ENCODE measurements at places on chromosomes 1 and 21.

GRCh38 chr21:20703112-20703767 lies 295.0 kb upstream of the NCAM2 start:
- DNase-seq, result no peak

GRCh38 chr21:28142697-28143096 lies 850.0 kb downstream of the LTN1 start:
- peak; percentile 78 for DNase-seq

- DNase-seq, result peak; percentile 38
Measured at GRCh38 chr1:203592156-203592555, 34.5 kb upstream of the ATP2B4 start.

DNA sequence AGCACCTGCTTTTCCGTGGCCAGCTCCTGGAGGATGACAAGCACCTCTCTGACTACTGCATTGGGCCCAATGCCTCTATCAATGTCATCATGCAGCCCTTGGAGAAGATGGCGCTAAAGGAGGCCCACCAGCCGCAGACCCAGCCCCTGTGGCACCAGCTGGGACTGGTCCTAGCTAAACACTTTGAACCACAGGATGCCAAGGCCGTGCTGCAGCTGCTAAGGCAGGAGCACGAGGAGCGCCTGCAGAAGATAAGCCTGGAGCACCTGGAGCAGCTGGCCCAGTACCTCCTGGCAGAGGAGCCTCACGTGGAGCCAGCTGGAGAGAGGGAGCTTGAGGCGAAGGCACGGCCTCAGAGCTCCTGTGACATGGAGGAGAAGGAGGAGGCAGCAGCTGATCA lies 413 bp downstream of the UBL4B start:
- DNase-seq, result no peak

- DNase-seq, result no peak
Measured at GRCh38 chr1:23367451-23367790, 2.2 kb downstream of the ZNF436 start.

- DNase-seq, result no peak
Measured at GRCh38 chr1:116950517-116951199, 40.9 kb downstream of the PTGFRN start.

DNA sequence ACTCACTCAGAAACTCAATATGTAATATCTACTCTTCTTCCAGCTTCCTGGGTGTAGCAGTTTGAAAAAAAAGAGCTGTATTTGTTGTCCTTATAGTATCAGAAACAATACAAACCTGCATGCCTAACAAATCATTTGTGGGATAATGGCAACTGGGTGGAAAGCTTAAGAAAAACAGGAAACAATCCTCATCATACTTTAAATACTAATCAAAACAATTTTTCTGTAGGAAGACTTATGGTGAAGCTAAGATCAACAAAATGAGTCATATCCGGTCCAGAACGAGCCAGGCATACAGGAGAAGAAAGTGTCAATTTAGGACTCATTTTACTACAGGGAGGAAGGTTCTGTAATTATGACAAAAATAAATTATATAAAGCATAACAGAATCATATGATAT lies 181.8 kb upstream of the ADGRL4 start:
- peak; percentile 13 for DNase-seq

DNA sequence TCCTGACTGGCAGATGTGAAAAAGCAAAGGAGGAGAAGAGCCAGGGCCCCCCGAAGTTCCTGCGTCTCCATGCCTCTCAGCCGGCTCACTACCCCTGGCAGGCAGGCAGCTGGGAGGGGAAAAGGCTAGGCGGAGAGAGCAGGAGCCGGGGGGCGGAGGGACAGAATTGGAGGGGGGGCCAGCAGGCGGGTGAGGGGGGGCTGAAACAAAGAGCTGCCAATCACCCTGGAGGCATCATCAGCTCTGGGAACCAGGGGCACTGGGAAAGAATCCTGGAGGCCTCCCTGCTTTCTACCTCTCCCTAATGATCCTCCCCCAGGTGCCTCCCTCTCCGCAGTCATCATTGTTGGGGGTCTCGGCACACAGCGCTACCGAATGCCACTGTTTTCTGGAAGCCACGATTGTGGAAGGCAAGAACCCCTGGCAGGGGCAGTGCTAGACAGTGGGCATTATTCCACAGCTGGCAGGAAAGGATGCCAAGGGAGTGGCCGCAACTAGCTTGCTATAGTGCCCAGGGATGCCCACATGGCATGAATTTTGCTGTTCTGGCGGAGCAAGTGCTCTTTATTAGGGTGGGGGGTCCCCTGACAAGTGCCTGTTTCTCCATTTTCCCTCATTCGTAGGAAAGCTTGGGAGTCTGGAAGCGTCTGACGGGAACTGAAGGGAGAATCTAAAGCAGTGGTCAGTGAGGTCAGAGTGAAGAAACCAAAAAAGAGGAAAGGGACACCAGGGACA lies at the start of gene THBS3:
Gene THBS3, minus strand, starts transcription at position 92 of the 735 bp plus-strand sequence. Its CDS starts 21 bp downstream, at position 71.
- peak; percentile 57 for DNase-seq

DNA sequence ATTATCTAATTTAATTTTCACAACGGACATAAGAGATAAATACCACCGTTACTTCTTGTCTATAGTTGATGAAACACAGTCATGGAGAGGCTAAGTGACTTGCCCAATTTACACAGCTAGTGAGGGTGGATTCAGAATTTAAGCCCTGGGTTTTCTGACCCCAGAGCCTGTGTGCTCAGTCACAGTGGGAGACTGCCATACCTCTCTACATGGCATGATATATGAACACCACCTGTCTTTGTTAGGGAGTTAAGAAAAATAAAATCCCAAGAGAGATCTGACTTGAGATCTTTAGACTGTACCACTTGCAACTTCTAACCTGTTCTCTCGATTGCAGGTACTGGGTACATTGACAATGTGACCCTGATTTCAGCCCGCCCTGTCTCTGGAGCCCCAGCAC lies 40.3 kb downstream of the LAMC2 start:
- no peak for DNase-seq

DNA sequence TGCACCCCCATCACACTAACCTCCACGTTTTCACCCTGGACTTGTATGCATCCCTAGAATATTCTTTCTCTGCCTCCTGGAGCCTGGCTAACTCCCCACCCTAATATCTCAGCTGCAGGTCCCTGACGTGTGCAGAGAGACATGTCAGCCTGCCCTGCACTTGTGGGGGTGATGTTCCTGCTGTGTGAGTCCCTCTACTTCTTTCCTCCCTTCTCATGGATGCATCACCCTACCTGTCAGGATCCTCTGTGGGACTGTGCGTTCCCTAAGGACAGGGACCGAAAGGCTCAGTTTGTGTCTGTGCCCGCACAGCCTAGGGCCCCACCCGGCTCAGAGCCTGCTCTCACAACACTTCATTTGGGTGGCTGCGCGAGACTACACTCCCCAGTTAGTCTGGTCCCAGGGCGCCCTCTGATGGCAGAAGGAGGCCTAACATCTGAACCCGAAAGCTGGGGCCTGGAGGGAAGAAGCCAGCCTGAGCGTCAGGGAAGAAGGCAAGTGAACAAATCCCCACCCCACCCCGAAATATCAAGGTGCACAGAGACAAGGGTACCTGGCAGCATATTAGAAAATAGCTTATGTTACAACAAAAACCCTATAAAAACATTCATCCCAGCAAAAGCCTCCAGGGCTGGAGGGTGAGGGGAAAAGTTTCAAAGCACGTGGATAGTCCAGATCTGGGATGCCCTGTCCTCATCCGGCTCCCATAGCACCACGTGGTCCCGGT lies 3.7 kb downstream of the CD52 start:
- DNase-seq, result peak; percentile 83

GRCh38 chr1:28249013-28249865 lies 10.1 kb upstream of the SESN2 start:
- peak; percentile 84 for DNase-seq

DNA sequence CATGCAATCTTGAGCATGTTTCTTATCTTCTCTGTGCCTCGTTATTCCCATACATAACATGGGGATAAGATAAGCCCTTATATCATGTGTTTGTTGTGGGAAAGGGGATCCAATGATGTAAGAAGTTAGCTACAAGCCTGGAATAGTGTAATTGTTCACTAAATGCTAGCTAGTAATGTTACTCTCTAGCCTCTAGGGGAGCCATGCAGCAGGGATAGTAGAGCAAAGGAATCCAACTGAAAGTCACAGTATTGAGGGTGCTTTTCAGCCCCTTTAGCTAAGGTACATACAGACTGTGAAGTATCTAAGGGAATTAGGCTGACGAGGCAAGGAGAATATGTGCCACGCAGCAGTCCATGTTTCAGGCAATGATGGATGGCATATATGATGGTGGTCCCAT lies 46.9 kb downstream of the IL23R start:
- DNase-seq, result peak; percentile 6

- DNase-seq, result peak; percentile 86
Measured at GRCh38 chr1:10378081-10378841, 20.6 kb upstream of the PGD start.

DNA sequence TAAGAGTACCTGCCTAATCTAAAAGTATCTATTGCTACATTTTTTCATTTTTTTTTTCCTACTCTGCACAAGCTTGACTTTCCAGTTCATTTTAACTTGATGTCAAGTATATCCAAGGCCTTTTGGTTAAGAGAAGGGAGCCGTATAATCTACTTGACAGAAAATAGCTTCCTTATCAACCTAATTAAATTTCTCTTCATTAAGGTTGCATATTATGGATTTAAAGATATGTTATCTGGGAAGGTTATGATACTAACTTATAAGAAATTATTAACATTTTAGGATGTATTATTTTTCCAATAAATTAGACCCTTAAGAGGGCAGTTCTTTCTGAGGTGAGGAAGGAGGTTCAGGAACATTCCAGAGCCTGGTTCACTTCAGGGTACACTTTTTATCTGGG lies 83.1 kb upstream of the SGIP1 start:
- DNase-seq, result no peak

DNA sequence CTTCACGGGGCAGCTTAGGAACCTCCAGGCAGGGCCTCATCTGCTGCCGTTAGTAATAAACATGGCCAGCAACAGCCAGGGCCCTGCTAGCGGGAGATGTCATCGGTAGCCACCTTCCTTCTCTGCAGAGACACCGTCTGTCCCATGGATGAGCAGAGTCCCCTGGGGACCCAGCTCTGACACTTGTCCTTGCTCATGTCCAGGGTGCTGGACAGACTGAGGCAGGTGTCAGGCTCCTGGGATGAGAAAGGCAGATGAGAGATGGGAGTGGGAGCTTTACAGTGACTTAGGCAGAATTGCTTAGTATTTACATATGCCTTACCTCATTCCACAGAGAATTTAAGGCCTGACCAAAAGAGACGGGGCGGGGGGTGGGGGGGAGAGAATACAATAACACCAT lies 25.0 kb downstream of the CAPN2 start:
- DNase-seq, result no peak

- no peak for DNase-seq
Measured at GRCh38 chr21:38307771-38308531, 51.2 kb downstream of the KCNJ15 start.

GRCh38 chr1:62735491-62736171 lies 47.4 kb upstream of the DOCK7 start:
- DNase-seq, result peak; percentile 84

DNA sequence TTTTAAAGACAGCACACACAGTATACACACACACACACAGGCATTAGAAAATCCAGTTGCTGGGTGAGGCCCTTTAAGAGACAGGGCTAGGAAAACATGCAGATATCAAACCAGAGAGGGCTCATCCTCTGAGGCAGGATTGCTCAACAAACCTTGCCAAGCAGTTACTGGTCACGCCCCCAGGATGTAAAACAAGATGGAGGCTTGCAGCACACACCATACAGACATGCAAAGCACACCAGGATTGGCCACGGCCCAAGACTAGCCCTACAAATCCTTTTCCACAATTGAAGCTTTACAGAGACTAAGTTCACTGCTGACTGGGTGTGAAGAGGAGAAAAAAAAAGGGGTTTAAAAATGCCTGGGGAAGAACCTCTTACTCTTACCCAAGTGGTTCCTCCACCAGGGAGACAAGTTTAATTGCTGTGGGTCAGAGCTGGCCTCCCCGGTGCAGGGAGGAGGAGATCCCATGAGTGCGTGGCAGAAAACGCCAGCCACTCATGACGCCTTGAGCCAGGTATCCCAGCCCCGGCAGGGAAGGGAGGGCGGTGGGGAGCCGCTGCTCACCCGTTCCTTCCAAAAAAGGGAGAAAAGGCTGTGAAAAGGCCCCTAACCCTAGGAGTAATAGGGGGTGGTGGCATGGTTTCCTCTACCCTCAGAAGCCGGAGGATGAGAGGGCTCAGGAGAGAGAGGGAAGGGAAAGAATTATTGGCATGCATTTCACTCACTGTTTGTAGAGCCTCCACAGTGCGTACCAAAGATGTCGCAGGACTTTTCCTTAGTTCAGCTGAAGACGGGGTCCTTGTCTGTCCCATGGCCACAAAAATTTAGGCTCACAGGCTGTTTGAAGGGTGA lies 594.6 kb upstream of the ZP4 start:
- peak; percentile 86 for DNase-seq

- DNase-seq, result no peak
Measured at GRCh38 chr1:8473891-8474300, 156.0 kb downstream of the SLC45A1 start.

DNA sequence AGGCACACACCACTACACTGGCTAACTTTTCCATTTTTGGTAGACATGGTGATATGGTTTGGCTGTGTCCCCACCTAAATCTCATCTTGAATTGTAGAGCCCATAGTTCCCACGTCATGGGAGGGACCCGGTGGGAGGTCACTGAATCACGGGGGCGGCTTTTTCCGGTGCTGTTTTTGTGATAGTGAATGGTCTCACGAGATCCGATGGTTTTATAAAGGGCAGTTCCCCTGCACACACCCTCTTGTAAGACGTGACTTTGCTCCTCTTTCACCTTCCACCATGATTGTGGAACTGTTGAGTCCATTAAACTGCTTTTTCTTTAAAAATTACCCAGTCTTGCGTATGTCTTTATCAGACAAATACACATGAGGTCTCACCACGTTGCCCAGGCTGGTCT lies 1.3 kb upstream of the FTCD start:
- no peak for DNase-seq

DNA sequence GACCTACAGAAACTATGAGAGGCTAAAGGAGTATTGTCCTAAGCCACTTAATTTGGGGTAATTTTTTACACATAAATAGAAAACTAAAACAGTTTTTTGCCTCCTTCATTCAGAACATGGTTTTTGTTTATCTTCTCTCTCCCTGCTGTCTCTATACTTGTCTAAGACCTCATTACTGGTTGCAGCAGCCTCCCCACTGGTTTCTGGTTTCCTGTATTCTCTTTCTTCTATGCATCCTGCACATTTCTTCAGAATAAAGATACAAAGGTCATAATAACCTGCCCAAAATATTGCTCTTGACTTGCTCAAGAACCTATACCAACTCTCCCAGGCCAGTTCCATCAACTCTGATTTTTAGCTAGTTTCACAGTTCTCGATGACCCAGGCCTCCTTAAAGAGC lies 19.8 kb upstream of the BOLA1 start:
- DNase-seq, result no peak

GRCh38 chr1:77197351-77197750 lies 21.9 kb downstream of the PIGK start:
- no peak for DNase-seq

- peak; percentile 53 for DNase-seq
Measured at GRCh38 chr1:208174731-208175507, 69.3 kb downstream of the PLXNA2 start.

Data from fibroblast of upper back skin (primary cell).